ENCODE measurements at places on chromosomes 12 and 14.
A peak's percentile ranks its signal among the peaks of the same experiment; 100 is the strongest.

- DNase-seq: no peak
Observed at GRCh38 chr12:94263905-94264561, 115.7 kb downstream of the PLXNC1 start.

GRCh38 chr12:117890137-117890536 lies 78.7 kb downstream of the KSR2 start:
- no peak for DNase-seq

DNA sequence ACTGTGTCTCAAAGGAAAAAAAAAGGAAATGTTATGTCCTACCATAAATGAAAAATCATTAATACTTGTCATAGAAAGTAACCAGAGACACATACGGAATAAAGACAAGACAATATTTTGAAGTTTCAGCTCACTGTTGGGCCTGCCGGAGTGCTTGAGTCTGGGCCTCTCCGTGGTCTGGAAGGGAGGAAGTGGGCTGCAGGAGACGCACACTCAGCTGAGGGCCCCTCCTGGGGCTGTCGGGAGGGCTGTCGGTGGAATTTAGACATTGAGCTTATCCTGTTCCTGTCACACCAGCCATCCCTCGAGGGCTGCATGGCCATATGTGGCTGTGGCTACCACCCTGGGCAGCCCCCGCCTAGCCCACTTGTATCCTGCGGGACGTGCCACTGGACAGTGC lies 80.6 kb downstream of the DDX51 start:
- no peak for DNase-seq

GRCh38 chr12:93502802-93503623 lies 35.7 kb downstream of the MRPL42 start:
- peak; percentile 78 for DNase-seq

GRCh38 chr12:96044017-96044942 lies 8.9 kb upstream of the LTA4H start:
- peak; percentile 64 for DNase-seq

GRCh38 chr14:94177806-94178205 lies 3.7 kb downstream of the PPP4R4 start:
- no peak for DNase-seq

DNA sequence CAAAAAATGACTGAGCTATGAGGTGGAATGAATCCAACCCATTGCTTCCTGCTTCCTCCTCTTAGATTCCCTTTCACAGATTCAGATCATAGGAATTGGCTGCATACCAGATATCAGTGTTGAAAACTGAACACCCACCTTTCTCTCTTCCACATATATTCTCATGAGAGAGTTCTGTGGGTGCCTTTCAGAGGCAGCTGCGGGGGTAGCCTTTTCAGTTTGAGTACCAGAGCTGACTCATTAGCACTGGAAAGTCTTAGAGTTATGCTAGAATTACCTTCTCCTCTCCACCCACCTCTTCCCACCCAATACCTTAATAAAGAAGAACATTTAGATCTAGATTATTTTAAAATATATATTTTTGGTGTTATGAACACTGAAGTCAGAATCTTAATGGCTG lies 495.4 kb upstream of the SEL1L start:
- no peak for DNase-seq

DNA sequence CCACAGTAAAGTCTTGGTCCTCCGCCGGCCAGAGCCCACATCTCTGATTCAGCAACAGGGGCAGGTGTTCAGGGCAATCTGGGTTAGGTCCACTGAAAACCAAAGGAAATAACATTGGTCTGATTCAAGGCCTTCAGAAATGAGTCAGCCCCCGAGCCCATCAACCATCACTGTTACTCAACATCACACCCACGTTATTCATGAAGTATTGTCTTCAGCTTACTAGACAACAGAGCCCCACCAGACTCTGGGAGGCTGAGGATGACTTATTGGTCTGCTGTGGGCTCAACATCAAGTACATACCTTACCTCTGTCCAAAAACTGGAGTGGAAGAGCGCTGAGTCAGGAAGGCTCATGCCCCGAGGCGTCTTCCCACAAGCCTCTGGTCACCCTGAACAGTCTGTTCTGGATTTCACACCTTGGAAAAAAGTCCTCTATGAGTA lies 97.5 kb downstream of the ZFP36L1 start:
- no peak for DNase-seq

- DNase-seq: no peak
Observed at GRCh38 chr12:107461222-107461975, 224.2 kb upstream of the PWP1 start.

GRCh38 chr12:116642683-116643082 lies 83.5 kb downstream of the MAP1LC3B2 start:
- DNase-seq: no peak

- no peak for DNase-seq
Observed at GRCh38 chr14:99129211-99129696, 142.7 kb downstream of the BCL11B start.

GRCh38 chr12:64077922-64078321 lies 144.2 kb downstream of the KICS2 start:
- no peak for DNase-seq

GRCh38 chr12:67279637-67280036 lies 10.5 kb downstream of the CAND1 start:
- no peak for DNase-seq

GRCh38 chr14:70909733-70910614 lies 2.7 kb downstream of the PCNX1 start:
- no peak for DNase-seq

DNA sequence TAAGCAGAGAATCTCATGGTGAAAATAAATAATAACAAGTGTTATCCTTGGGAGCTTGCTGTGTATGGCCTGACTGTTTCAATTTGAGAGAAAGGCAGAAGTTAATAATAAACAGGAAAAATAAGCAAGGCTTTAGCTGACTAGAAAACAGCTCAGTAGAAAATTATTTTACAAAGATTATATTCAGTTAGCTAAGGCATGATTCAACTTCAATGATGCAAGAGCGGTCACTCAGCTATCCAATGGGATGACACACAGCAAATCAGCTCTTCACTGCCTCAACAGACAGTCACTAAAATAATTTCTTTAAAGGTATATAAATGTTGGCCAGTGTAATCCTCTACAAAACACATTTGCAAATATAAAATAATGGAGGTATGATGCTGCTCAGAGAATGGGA lies 18.6 kb downstream of the GSTZ1 start:
- DNase-seq: no peak
